ENCODE measurements at places on chromosomes 5 and 9.

- no peak for DNase-seq
These were observed 68.5 kb downstream of the KLHL3 start for GRCh38 chr5:137667341-137667740.

DNA sequence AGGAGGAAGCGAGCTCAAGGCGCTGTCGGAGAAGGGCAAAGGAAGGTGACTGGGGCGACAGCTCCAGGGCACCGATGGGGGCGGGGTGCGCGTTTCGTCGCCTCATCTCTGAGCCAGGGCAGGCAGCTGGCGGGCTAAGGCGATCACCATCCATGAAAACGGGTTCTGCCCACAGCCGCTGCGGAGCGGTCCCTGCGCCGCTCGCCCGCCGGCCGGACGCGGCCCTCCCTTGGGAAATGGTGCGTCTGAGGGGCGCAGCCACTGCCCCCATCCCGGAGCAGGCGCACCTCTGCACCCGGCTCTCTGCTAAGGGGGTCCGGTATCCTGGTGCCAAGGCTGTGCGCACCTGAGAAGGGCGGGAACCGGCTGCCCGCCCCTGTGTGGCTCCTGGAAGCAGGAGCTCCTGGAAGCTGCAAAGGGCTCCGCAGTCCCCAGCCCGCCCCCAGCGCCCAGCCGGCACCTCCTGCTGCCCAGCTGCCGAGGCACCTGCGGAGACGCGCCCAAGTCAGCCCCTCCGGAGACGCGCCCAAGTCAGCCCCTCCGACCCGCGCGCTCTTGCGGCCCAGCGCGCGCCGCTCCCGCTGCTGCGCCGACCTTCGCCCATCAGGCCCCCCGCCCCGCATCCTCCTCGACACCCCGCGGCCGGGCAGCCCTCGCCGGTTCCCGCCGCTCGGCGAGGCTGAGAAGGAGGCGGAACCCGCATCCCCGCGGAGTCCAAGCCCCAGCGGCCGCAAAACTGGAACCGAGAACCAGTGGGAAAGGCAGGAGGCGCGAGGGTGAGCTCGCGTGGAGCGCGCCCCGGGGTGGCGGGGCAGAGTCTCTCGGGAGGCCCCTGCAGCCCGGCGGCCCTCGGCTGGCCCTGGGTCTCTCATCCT lies 757 bp downstream of the ANKRD34B start:
- DNase-seq, result no peak

- no peak for DNase-seq
These were observed 53.3 kb upstream of the SMC5 start for GRCh38 chr9:70205366-70206020.

DNA sequence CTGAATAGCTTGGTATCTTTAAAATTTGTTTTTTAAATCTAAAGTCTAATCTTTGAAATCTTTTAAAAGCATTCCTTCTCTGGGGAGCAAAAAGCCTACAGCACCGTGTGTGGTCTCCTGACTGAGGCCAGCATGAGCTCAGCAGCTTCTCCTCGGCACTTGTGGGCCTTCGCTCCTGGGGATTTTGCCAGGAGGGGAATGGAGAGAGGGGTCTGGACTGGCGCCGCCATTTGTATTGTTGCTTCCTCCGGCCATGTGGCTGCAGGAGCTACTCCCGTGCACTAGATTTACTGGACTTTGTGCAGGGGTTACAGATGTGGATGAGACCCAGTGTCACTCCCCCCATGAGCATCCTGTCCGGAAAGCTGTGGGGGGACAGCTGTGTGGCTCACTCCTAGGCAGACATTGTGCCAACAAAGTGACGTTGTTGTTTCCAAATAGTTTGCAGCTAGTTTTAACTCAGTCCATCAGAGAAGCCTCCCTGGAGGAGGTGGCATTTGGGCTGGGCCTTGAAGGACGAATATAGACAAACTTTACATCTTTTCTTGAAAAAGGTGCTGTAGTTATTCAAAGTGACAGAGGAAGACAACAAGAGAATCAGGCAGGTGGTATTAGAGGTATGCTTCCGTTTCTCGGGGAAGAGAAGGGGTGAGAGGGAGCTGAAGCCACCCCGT lies 6.6 kb downstream of the OLFM1 start:
- no peak for DNase-seq

DNA sequence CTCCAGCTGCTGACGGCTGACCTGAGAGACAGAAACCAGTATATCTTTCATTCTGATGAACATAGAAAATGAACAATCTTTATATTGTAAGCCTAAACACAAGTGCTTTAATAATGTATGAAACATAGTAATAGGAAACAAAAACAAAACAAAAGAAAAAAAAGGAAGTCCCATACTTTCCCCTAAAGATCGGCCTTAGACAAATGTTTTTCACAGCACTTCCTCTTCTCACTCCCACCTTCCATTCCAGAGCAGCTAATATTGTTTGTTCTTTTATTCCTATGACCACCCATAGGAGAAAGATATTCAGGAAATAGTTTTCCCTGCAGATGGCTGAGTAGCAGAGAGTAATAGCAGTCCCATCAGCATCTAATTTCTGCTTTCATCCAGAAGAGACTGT lies 194.4 kb upstream of the SLC27A6 start:
- DNase-seq, result no peak

GRCh38 chr5:14582797-14583137 lies 1.2 kb downstream of the OTULINL start:
- DNase-seq, result no peak

- DNase-seq, result no peak
These were observed 23.5 kb downstream of the AFAP1L1 start for GRCh38 chr5:149294872-149295829.

- no peak for DNase-seq
These were observed 211.3 kb downstream of the ARHGAP26 start for GRCh38 chr5:142981475-142981874.

- no peak for DNase-seq
These were observed 310.4 kb upstream of the ZNF608 start for GRCh38 chr5:125056671-125057485.

- DNase-seq, result no peak
These were observed 22.1 kb downstream of the FAM240B start for GRCh38 chr9:38697776-38698300.

- DNase-seq, result no peak
These were observed 29.0 kb downstream of the HK3 start for GRCh38 chr5:176870110-176870591.

DNA sequence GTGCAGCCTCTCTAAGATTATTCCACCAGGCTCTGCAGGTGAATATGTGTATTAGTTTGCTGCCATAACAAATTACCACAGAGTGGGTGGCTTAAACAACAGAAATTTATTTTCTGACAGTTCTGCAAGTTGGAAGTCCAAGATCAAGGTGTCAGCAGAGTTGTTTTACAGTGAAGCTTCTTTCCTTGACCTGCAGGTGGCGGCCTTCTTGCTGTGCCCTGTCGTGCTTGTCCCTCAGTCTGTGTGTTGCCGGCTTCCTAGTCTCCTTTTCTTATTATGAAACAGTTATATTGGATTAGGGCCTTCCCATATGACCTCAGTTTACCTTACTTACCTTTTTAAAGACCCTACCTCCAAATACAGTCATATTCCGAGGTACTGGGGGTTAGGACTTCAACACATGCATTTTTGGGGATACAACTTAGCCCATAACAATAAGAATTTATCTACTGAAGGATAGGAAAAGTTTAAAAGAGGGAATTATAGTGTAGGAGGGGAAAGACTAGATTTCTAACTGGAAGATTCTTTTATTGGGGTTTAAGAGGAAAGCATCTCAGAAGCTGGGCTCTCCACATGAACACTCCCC lies 97.4 kb downstream of the OSTF1 start:
- DNase-seq, result peak; percentile 16

GRCh38 chr5:123422433-123423277 lies 548 bp downstream of the CEP120 start:
- DNase-seq, result no peak

- DNase-seq, result no peak
These were observed 159.9 kb upstream of the PIK3R1 start for GRCh38 chr5:68055686-68056085.

DNA sequence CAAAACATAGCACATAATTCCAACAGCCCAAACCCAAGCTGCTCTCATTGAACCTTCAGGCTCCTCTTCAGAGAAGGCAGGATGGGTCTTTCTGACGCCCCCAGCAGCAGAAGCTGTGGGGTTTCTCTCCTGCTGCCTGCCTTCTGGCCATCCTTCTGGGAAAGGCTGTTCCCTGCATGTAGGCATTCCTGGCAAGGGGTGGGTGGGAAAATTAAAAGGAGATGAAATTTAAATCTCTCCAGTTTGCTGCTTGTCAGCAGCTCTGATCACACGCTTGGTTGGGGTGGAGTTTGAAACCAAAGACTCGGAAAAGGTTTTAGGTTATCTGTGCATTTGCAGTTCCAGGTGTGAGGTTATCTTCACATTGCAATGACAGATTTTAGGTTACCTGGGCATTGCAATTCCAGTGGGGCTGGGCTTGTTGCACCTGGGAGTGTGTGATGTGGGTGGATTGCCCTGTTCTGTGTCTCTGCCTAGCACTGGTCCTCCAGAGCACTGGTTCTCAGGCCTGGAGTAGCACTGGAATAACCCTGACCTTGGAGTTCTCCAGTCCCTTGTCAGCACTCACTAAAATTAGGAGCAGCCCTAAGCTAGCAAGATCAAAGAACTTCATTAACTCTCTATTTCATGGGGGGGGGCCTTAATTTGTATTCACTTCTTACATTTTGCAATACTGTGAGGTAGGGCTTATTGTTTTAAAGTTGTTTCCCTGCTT lies 109.7 kb downstream of the PDZD2 start:
- no peak for DNase-seq

DNA sequence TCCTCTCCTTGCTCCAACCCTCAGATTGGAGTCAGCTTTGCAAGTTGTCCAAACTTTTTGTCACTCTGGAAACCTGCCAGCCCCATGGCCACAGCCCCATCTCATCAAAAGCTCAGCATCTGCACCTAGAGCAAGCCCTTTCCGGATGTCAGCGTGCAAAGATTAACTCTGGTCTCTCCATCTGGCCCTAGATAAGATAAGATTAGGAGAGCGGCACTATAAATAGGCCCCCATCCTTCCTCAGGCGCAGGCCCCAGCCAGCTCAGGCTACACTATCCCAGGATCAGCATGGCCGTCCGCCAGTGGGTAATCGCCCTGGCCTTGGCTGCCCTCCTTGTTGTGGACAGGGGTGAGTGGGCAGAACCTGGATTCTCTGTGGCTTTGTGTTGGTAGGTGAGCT lies at the start of gene SPINK4:
Gene SPINK4, plus strand, starts transcription at position 247 of the 400 bp plus-strand sequence. Its CDS starts 42 bp downstream, at position 289.
- DNase-seq, result no peak

DNA sequence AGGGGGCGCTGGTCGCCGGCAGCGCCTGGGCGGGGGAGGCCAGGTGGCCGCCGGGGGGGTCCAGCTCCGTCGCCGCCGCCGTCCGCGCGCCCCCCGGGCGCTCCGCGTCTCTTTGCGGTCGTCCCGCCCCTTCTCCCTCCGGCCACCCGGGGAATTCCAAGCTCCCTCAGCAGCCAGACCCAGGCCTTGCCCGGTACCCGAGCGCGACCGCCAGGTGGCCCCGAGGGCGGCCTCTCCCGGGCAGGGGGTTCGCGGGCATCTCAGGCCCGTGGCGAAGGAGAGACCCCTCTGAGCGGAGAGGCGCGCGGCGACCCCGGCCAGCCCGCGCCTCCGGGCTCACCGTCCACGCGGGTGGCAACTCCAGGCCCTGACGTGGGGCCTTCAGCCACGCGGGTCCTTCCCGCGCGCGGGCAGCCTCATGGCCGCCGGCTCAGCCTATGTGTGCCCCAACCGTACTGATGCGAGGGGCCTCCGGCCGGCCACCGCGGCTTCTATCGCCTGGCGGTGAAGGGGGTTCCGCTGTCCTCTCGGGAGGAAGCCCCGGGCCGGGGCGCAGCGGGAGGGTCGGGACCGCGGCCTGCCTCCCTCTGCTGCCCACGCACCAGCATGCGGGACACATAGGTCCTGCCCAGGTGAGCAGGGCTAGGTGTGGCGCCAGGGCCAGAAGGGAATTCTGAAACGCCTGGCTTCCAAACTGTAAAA lies 529 bp upstream of the NRARP start:
- no peak for DNase-seq

DNA sequence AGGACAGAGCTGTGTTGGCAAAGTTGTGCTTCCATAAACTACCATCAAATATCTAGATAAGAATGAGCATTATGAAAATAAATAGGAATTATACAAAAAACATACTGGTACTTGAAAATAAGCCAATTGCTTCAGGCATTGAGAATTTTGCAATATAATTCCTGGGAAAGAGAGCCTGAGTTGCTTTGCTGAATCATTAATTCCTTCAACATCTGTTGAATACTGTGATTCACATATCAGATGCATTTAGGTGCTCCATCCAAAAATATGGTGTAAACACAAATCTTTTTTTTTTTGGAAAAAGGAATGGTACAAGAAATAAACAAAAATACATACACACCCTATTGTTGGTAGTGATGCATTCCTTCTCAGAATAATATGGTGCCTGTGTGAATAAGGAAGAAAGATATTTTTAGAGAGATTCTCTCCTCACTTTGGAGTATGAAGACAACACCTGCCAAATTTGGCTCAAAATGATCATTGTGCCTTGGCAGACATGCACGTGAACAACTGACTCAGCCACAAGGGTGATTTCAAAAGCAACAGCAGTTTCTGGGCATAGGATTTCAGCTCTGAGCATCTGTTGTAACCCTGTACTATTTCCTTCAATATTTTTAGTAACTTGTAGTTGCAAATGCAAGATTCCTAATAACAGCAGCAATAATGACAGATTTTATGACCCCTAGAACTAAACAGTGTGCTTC lies 96.7 kb downstream of the CAVIN4 start:
- DNase-seq, result no peak

GRCh38 chr9:134056483-134057306 lies 11.1 kb downstream of the BRD3 start:
- DNase-seq, result no peak

DNA sequence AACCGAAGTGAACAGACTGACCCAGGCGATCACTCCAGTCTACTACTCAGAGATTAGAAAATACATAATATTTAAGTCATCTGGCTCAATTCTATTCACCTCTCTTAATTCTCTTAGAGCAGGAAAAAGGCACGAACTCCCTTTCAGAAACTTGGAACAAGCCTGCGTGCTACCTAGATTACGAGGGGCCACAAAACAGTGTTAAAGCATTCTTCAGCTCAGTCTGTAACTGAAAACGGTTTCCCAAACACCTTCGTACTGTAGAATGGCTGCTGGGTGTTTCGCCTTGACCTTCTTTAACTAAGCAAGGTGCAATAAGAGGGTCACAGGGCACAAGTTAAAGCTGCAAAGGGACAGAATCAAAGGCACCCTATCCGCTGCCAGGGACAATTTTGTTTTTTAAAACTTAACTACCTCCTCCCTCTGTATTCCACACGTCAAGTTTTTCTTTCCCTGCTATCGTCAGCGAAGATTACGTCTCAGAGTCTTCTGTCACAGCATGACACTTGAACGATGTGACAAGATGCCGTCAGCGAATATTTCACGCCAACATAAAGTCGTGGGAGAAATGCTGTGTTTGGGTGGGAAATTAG lies 687 bp downstream of the LYSMD3 start:
- DNase-seq, result no peak

DNA sequence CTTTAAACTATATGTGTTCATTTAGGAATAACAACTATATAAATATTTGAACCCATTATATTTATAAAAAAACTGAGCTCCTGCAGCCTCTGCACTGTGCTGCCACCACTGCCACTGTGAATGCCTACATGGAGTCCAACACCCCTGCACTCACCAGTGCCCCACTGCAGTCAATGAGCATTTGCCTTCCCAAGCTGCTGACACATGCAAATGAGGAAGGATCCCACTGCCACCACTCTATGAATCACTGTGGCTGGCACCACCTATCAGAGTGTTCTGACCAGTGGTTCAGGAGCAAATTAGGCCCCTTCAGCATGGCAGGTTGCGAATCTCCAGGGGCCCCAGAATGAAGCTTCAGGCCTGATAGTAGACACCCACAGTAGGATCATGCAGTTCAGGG lies 9.1 kb downstream of the IFNA5 start:
- DNase-seq, result no peak

- DNase-seq, result no peak
These were observed 305.5 kb upstream of the CLINT1 start for GRCh38 chr5:158164296-158165047.

GRCh38 chr5:31664566-31664965 lies 25.6 kb downstream of the PDZD2 start:
- DNase-seq, result no peak
